ENCODE measurements at places on chromosomes 2 and 18.

DNA sequence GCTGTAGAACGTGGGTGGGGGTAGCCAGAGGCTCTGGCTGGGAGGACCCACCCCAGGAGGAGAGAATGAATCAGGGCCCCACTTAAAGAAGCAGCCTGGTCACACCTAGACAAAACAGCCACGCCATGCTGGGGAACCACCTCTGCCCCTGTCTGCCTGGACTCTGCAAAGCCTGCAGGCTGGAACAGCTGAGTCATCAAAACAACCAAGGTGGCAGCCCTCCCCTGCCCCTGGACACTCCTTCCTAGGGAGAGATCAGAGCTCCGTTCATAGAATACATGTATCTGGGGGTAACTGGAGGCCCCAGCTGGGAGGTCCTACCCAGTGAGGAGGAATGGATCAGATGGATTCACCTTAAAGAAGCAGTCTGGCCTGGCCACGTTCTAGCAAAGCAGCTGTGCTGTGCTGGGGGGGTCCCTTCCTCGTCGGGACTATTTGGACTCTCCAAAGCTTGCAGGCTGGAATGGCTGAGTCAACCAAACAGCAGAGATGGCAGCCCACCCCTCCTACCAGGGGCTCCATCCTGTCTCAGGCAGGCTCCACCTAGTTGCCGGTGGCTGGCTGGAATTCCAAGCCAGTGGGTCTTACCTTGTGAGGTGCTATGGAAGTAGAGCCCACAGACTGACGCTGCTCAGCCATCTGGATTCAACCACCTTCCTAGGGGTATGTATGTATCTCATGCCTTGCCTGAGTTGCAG is 50.5 kb upstream of the NT5C1B start:
- peak; percentile 6 for DNase-seq

DNA sequence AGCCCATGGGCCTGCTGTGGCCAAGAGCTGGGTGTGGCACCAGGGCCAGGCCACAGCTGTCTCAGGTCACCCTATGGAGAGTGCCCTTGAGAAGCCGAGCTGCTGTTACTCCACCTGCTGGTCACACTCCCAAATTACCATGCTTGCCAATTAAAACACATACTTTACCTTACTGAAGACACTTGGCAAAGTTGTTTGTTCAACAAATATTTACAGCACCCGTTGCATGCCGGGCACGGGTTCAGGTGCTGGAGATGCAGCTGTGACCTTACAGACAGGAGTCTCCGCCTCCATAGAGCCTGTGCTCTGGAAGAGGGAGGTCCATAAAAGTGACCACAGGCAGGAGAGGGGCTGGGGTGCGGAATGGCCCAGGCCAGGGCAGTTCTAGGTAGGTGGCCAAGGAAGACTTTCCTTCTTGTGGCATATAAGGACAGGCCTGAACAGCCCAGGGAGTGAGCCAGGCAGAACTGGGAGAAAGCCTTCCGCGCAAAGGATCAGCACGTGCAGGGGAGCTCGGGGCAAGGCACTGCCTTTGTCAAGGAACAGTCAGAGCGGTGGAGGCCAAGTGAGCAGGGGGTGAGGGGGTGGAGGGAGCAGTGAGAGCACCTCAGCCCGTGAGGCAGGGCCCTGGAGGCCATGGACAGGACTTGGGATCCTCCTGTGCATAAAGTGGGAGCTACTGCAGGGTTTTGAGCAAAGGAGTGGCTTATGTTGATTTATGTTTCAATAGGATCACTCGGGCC is 23.6 kb upstream of the RBM44 start:
- peak; percentile 72 for DNase-seq

- DNase-seq: peak; percentile 14
These were observed 122.1 kb downstream of the PLEKHM3 start for GRCh38 chr2:207903236-207903635.

- no peak for DNase-seq
These were observed 160.5 kb upstream of the EPC2 start for GRCh38 chr2:148484066-148484465.

GRCh38 chr2:239376351-239376750 is 24.5 kb downstream of the HDAC4 start:
- no peak for DNase-seq

DNA sequence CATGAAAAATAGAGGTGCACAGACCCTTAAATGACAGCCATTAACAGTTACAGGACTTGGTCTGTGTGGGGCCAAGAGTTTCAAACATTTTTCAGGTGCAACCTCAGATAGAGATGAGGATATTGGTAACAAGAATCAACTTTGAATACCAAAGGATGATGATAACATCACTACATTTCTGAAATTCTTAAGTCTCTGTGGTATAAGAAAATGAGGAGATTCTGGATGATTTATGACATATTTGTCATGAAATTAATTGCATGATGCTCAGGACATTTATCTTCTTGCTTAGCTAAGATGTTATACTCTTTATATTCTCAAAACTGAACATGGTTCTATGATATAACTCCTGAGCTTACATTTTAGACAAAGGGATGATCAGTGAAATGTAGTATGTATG is 471.8 kb upstream of the CWC22 start:
- DNase-seq: no peak

- no peak for DNase-seq
These were observed 63.4 kb downstream of the INPP4A start for GRCh38 chr2:98507891-98508708.

GRCh38 chr18:77102259-77103040 is 30.1 kb downstream of the MBP start:
- DNase-seq: peak; percentile 46

GRCh38 chr18:57149531-57149930 is 2.6 kb downstream of the BOD1L2 start:
- DNase-seq: no peak

Measured in PC-3 (cell line).